ENCODE measurements at places on chromosomes 13 and 19. TPM values are rescaled to one million over a fixed set of nuclear protein-coding genes. Genes with fewer than 3 reads are reported as not detected.

The NLRP4 gene
- not detected for polyA plus RNA-seq

The SHC2 gene
- polyA plus RNA-seq = 0.30 TPM

The CBARP gene
- not detected for polyA plus RNA-seq

The ADGRE2 gene
- not detected for polyA plus RNA-seq

The SPACA4 gene
- polyA plus RNA-seq = not detected

The DCLK1 gene
- polyA plus RNA-seq = not detected

The SERPINE3 gene
- polyA plus RNA-seq = not detected

The WDR87 gene
- not detected for polyA plus RNA-seq

DNA sequence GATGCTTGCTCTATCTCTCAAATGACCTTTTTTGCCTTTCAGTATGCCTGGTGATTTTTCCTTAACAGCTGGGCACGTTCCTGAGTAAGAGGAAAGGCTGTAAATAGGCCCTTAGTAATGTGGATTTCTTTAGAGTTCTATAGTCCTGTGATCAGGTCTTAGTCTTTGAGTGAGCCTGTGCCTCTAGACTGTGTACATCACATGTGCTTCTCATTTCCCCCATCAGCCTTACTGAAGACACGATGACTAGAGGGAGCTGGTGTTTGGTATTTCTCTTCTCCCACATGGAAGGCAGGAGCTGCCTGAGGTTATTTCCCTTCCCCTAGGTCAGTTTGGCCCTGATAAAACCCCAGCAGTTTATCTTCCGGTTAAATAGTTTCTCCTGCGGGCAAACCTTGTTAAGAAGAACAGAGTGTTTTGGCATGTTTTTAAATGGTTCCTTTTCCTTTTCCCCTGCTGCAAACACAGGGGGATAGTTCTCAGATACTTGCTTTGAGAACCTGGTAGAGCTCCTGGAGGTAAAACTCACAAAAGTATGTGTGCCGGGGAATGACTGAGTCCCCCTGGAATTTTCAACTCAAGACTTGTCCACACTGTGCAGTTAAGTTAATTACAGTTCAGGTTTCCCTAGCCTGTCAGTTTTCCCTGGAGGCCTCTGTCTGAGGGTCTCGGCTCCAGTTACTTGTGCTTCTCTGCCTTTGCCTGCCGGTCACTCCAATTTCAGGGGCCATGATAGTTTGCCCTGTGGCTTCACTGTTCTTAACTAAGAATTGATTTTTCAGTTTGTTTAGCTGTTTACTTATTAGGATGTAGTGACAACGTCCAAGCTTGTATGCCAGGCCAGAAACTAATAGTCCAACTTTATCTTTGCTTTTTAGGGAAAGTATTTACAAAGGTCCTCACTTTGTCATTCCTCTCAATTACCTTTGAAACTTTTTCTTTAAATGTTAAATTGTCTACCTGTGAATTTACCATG lies 94.4 kb downstream of the URI1 start:
- H3K4me1 ChIP-seq = no peaks in the 10 kb centered on the region
- H3K27ac ChIP-seq = no peak overlapping the region
- H3K36me3 ChIP-seq = peaks cover 78% of the 10 kb centered on the region
- no peak overlapping the region for H3K4me3 ChIP-seq

- H3K4me1 ChIP-seq = no peaks in the 10 kb centered on the region
- no peaks in the 10 kb centered on the region for H3K36me3 ChIP-seq
- H3K27ac ChIP-seq = no peak overlapping the region
- DNase-seq = no peak
Observed at GRCh38 chr19:35363711-35364425, 5.6 kb downstream of the FFAR3 start.

DNA sequence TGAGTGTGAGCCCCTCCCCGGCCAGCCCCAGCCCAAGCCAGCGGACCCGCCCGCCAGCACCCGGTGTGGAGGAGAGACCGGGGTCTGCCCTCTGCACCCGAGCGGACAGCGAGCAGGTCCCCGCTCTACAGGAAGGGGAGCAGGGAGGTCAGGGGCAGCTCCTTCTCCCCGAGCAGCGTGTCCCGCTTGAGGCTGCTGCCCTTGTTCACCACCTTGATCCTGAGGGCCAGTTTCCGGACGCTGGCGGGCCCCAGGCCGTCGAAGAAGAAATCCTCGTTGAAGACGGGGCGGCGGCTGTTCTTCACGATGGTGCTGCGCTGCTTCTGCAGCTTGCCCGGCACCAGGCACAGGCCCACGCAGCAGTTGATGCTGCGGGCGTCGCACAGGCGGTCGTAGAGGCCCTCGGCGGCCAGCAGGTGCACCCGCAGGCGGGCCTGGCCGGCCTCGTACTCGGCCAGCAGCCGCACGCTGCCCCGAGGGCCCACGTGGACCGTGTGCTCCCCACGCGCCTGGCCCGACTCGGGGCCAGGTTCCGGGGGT lies 1.9 kb downstream of the C2CD4C start:
- no peak overlapping the region for H3K4me3 ChIP-seq
- H3K36me3 ChIP-seq = no peaks in the 10 kb centered on the region
- peaks cover 9% of the 10 kb centered on the region for H3K4me1 ChIP-seq

DNA sequence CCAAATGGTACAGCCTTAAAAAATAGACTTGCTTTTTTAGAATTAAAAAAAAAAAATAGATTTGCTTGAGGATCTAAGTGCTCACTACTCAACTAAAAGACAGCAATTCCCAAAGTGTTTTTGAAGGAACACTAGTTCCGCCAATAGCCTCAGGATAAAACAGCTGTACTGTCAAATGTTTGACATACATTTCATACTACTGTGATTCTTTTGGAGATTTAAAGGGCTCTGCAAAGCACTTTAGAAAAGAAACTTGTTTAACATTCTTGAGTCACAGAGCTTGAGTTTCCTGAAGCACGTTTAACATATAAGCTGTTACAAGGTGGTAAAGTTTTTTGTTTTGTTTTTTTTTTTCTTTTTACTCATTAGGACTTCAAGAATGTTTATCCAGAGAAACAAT lies 23.1 kb upstream of the KLF5 start:
- no peaks in the 10 kb centered on the region for H3K27me3 ChIP-seq
- H3K4me3 ChIP-seq = no peak overlapping the region
- no peaks in the 10 kb centered on the region for H3K36me3 ChIP-seq
- no peak for DNase-seq

- H3K27ac ChIP-seq = no peak overlapping the region
- H3K4me1 ChIP-seq = no peaks in the 10 kb centered on the region
- no peak for DNase-seq
- H3K4me3 ChIP-seq = no peak overlapping the region
- H3K36me3 ChIP-seq = no peaks in the 10 kb centered on the region
- H3K27me3 ChIP-seq = peaks cover 2% of the 10 kb centered on the region
Observed at GRCh38 chr13:79686441-79686840, 205.5 kb downstream of the NDFIP2 start.

DNA sequence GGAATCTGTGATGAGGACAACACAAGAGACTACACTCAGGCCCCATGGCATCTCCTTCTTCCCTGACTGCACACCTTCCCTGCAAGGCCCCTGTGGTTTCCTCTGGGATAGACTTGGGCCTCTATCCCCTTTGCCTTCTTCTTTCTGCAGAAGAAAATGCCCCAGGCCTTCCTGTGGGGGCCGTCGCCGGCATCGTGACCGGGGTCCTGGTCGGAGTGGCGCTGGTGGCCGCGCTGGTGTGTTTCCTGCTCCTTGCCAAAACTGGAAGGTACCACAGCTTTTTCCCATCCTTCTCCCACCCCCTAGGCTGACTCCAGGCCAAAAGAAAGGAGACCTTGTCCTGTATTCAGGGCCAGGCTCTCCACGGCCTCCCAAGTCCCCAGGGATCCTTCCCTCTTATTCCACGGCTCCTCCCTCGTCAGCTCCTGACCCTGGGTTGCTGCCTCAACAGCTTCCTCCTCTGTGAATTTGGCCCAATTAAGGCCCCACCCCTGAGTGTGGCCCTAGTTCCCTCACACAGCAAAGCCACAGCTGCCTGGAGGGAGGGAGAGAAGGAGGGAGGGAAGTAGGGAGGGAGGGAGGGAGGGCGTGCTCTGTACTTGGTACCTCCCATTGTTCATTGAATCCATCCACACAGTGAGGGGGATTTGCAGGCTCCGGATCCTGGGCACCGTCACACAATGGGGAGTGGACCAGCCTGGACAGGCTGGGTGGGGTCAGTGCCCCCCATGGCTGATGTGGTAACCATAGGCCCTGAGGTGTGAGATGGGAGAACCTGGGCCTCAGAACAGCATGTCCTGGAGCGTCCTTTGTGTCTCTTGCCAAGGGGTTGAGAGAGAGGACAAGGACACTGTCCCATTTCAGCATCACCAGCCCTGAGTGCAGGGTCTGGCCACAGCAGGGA lies 12.5 kb downstream of the CEACAM3 start:
- no peaks in the 10 kb centered on the region for H3K36me3 ChIP-seq
- H3K4me1 ChIP-seq = no peaks in the 10 kb centered on the region
- DNase-seq = no peak
- no peak overlapping the region for H3K4me3 ChIP-seq

GRCh38 chr13:48216204-48216711 lies 16.7 kb upstream of the ITM2B start:
- peaks cover 7% of the 10 kb centered on the region for H3K36me3 ChIP-seq
- no peak overlapping the region for H3K27ac ChIP-seq
- no peaks in the 10 kb centered on the region for H3K27me3 ChIP-seq
- H3K4me1 ChIP-seq = peaks cover 48% of the 10 kb centered on the region
- no peak overlapping the region for H3K4me3 ChIP-seq
- DNase-seq = no peak

DNA sequence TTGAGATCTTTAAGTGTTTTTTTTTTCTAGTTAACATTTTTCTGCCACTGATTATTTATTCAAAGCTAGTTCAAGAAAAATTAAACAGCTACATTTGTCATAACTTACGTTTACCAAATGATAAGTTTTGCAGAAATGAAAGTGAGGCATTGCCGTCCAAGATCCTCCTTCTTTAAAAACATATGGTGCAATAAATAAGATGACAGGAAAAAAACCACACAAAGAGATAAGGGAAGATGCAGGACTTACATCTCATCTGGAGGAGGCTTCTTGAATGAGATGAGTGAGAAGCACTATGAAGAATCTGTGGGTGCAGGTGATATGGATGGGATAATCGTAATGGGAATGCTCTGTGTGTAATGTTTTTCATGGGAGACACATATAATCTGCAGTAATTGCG lies 12.4 kb downstream of the TNFSF13B start:
- H3K36me3 ChIP-seq = peaks cover 8% of the 10 kb centered on the region
- no peak overlapping the region for H3K4me3 ChIP-seq
- H3K4me1 ChIP-seq = no peaks in the 10 kb centered on the region
- H3K27ac ChIP-seq = no peak overlapping the region

DNA sequence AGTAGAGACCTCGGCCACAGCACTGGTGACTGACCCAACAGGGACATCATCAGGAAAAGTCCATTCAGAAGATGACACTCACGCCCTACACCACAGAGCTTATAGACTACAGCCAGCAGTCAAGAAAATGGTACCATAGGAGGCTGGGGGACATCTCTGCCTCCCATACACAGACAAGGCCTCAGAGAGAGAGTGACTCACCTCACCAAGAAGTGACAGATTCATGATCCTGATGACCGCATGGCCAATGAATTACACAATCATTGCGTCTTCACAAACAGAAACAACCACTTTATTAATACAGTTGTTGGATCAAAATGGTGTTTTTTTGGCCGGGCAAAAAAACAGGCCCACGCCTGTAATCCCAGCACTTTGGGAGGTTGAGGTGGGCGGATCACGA lies 260.8 kb upstream of the TSHZ3 start:
- no peaks in the 10 kb centered on the region for H3K4me1 ChIP-seq
- no peaks in the 10 kb centered on the region for H3K36me3 ChIP-seq
- DNase-seq = no peak
- no peak overlapping the region for H3K4me3 ChIP-seq

DNA sequence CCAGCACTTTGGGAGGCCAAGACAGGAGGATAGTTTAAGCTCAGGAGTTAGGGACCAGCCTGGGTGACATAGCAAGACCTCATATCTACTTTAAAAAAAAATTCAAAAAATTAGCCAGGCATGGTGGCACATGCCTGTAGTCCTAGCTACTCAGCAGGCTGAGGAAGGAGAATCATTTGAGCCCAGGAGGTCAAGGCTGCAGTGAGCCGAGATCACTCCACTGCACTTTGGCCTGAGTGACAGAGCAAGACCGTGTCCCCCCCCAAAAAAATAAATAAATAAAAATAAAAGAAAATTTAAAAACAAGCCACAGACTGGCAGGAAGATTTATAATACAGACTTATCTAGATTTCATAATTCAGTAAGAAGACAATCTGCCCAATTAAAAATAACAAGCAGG lies 14.8 kb downstream of the PSPC1 start:
- no peaks in the 10 kb centered on the region for H3K27me3 ChIP-seq
- H3K27ac ChIP-seq = peak overlapping the region; percentile 55
- DNase-seq = no peak
- peak overlapping the region; percentile 31 for H3K4me3 ChIP-seq
- H3K4me1 ChIP-seq = peaks cover 69% of the 10 kb centered on the region
- H3K36me3 ChIP-seq = peaks cover 38% of the 10 kb centered on the region

DNA sequence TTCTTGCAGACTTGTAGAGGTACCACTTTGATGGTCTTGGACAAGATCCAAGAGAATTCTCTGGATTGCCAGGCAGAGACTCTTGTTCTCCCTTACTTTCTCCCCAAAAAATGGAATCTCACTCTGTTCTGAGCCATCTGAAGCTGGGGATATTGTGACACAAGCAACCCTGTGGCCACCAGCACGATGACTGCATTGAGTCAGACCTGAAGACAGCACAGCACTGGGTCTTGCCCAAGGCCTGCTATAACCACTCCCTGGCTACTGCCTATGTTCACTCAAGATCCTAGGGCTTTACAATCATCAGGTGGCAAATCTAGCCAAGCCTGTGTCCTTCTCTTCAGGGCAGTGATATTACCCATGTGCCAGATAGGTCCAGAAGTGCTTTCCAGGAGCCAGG lies 202.5 kb upstream of the SERP2 start:
- peaks cover 3% of the 10 kb centered on the region for H3K27me3 ChIP-seq
- H3K4me3 ChIP-seq = no peak overlapping the region
- DNase-seq = no peak

GRCh38 chr13:112819816-112820215 lies 130.0 kb downstream of the ATP11A start:
- no peaks in the 10 kb centered on the region for H3K27me3 ChIP-seq
- no peak overlapping the region for H3K27ac ChIP-seq
- DNase-seq = no peak
- no peaks in the 10 kb centered on the region for H3K4me1 ChIP-seq
- H3K36me3 ChIP-seq = peaks cover 22% of the 10 kb centered on the region

GRCh38 chr13:54415753-54416366 lies 1387.2 kb downstream of the OLFM4 start:
- H3K4me3 ChIP-seq = no peak overlapping the region
- no peak for DNase-seq
- no peak overlapping the region for H3K27ac ChIP-seq
- no peaks in the 10 kb centered on the region for H3K36me3 ChIP-seq

- H3K27me3 ChIP-seq = no peaks in the 10 kb centered on the region
- H3K27ac ChIP-seq = no peak overlapping the region
- no peak overlapping the region for H3K4me3 ChIP-seq
Observed at GRCh38 chr19:57611113-57611512, 2.9 kb upstream of the ZNF134 start.

GRCh38 chr19:48970923-48971395 lies 5.8 kb downstream of the FTL start:
- peak; percentile 88 for DNase-seq
- H3K27ac ChIP-seq = no peak overlapping the region
- H3K4me1 ChIP-seq = peaks cover 19% of the 10 kb centered on the region
- H3K4me3 ChIP-seq = no peak overlapping the region
- H3K27me3 ChIP-seq = no peaks in the 10 kb centered on the region

All from naive thymus-derived CD8-positive, alpha-beta T cell (primary cell).